ENCODE measurements at places on chromosomes 4 and X. TPM values are rescaled to one million over a fixed set of nuclear protein-coding genes. Genes with fewer than 3 reads are reported as not detected.
A peak's percentile ranks its signal among the peaks of the same experiment; 100 is the strongest.

Gene NLRP2B
- total RNA-seq: not detected

Gene NRK
- total RNA-seq: 4.1 TPM

Gene PRRG1
- 15.3 TPM for total RNA-seq

Gene PASD1
- not detected for total RNA-seq

Gene XPNPEP2
- total RNA-seq: 3.6 TPM

Gene ALB
- total RNA-seq: not detected

Gene PCYT1B
- 0.74 TPM for total RNA-seq

Gene DDX3X
- total RNA-seq: 209 TPM

Gene CT47C1
- not detected for total RNA-seq

Gene RTL5
- 4.3 TPM for total RNA-seq

Gene CITED1
- total RNA-seq: not detected

Gene TMPRSS11A
- under 0.01 TPM for total RNA-seq

Gene CT45A10
- total RNA-seq: not detected

Gene SYN1
- 0.09 TPM for total RNA-seq

Gene IL3RA
- total RNA-seq: 0.09 TPM

Gene TLR8
- total RNA-seq: not detected

- peak; percentile 71 for DNase-seq
Observed at GRCh38 chr4:159178151-159178546, 75.3 kb downstream of the RAPGEF2 start.

- peak; percentile 91 for DNase-seq
Observed at GRCh38 chr4:38284294-38285030, 324.3 kb downstream of the PTTG2 start.

GRCh38 chr4:151215295-151215694, 61.7 kb upstream of the PRSS48 start:
- no peak for DNase-seq

GRCh38 chrX:21806691-21807090, 32.7 kb upstream of the MBTPS2 start:
- no peak for DNase-seq

- peak; percentile 88 for DNase-seq
Observed at GRCh38 chr4:37648084-37648817, 37.9 kb downstream of the RELL1 start.

DNA sequence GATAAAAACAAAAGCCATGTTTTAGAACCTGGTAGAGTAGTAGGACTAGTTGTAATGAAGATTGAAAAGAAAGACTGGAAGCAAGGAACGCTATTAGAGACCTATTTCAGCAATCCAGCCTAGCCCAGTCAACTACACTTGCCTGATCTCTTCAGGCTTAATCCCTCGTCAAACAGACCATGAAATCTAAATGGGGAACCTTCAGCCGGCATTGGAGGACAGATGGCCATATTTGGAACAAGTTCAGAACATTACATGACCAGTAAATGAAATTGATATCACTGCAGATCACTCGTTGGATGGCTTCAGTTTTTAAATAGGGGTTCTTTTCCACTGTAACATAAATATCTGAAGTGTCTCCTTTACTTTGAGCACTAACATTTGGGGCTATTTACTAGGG, 84.8 kb upstream of the WDR44 start:
- DNase-seq: no peak

DNA sequence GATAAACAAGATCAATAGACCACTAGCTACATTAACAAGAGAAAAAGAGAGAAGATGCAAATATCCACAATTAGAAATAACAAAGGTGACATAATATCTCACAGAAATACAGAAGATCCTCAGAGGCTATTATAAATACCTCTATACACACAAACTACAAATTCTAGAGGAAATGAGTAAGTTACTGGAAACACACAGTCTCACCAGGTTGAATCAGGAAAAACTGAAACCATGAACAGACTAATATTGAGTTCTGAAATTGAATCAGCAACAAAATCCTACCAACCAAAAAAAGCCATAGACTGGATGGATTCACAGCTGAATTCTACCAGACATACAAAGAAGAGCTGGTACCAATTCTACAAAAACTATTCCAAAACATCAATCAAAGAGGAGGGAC, 211.8 kb upstream of the CPEB2 start:
- DNase-seq: no peak

DNA sequence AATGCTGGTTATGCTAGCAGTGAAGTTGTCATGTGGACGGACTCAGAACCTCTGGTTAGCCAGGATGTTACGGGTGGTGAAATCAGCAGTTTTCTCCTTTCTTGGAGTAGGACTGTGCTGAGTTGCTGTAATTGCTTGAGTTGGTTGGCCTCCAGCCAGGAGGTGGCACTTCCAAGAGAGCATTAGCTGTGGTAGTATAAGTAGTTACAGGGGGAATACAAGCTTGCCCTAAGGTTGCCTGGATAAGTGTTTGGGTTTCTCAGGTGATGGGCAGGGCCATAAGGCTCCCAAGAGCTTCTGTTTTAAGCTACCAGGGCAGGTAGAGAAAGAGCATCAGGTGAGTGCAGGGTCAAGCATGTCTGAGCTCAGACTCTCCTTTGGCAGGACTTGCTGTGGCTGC, 103.0 kb downstream of the ZNF518B start:
- DNase-seq: no peak

DNA sequence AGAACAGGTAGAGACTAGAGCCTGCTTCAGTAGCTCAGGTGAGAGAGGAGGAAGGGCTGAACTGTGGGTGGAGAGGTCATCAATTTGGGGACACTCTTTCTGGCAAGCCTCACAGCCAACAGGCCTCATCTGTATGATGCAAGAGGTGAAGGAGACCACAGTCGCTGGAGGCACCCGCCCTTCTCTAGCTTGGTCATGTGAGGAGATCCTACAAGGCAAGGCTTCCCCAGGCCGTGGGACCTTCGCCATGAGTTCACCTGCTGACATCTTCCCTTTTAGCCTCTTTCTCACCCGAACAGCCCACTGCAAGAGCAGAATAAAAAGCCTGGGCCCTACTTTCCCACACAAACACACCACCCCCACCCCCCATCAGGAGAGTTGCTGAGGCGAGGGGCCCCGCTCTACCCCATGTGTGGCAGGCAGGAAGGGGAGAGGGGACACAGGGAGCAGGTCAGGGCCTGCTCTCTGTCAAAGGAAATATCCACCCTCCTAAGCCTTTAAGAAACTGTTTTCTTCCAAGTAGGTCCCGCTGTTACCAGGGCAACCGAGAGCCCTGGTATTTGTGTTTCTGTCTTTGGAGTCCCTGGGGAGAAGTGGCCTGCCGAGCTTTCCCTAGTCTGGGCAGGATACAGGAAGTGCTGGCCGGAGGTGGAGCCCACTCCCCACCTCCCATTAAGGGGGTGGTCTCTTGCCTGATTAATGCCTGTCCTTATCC, 8.1 kb downstream of the RTL5 start:
- no peak for DNase-seq

- no peak for DNase-seq
Observed at GRCh38 chr4:71206763-71207162, 132.1 kb upstream of the SLC4A4 start.

DNA sequence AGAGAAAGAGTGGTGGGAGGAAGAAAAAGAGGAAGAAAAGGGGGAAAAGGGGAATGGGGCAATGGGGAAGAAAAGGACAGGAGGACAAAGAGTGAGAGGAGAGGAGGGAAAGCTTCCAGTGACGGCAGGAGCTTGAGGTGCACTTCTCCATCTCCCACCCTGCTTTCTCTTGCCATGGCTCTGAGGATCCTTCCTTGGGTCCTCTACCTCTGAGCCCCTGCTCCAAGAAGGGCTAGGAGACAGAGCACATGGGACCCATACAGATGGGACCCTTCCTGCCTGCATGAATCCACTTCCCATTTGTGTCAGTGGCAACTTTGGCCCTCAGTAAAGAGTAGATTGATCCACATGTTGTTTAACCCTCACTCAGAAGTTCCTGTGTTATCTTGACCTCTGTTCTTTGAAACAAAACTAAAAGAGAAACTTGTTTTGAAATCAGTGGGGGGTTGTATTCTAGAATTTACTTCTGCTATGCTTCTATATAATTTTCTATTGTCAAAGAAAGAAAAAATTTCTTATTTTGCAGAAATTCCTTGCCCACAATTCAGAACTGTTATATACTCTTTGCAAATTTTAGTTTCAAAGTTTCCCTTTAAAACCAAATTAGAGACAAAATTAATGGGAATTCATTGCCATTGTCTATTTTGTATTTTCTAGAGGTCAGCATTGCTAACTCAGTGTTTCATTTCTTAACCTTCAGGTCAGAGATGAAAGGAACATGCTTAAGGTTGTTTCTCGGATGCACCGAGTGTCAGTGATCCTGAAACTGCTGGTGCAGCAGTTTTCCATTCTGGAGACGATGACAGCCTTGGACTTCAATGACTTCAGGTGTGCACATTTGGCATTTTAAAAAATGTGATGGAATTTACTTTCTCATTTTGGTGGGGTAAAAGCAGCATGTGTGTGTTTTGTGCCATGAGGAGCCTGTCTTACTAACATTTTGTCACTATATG, 5.0 kb downstream of the TDO2 start:
- no peak for DNase-seq

DNA sequence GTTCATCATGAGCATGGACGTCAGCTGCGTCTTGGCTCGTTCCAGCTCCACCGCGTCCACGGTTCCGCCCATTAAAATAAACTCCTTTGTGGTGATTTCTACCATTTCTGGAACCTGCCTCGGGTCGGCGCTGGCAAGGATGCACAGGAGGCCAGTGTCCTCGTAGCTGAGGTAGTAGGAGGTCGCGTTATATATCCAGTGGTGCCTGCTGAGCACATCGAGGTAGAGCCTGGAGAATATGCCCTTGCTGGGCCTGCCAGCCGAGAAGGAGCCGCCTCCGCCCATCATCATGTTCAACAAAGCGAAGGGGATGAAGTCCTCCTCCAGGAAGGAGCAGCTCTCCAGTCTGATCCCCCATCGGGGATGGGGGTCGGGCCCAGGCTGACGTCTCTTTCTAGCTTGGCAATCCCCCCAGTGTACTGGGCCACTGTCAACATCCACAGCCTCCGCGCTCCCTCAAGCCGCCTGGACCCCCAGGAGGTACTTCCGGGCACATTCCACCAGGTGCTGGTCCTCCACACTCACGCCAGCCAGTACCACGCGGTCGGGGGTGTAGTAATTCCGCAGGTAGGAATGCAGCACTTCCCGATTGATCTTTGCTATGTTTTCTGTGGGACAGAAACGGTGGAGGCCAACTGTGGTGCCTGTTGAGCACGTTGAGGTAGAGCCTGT, 120.9 kb upstream of the GRID2 start:
- no peak for DNase-seq

GRCh38 chrX:65932173-65933084, 107.5 kb downstream of the VSIG4 start:
- no peak for DNase-seq

GRCh38 chrX:53714580-53715345, 28.2 kb upstream of the HUWE1 start:
- peak; percentile 54 for DNase-seq

GRCh38 chr4:139675651-139676050, 10.0 kb downstream of the MGST2 start:
- no peak for DNase-seq

DNA sequence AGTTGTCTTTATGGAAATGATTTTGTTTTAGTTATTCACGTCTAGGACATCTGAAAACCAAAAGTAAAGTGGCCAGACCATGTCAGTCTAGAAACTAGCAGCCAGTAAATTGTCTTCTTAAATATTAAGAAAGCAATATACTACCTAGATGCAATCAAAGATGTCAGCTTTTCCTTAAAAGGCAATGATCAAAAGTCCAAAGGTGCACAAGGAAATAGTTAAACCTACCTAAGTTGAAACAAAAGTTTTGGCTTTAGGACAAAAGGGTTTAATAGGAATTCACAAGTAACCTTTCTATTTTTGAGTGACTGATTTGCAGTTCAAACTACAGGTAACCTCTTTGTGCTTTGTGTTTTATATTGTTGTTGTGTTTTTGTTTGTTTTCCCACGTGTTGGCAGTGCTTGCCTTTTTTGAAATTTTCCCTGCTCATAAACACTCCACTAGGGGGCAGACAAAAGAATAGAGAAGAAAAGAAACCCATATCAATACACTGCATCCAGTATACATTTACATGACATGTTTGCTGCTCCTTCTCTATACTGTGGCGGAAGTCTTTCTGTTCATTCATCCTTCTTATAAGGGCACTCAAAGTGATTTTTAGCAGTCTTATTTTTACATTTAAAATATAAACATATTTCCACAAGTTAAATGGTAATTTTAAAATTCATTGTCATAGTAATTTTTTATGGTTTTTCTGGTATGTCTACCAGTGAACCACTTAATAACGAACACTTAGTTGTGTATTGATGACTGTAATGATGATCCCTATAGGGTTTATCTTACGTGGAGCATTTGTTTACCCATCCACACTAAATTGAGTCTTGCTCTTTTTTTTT, 62.7 kb downstream of the GAB1 start:
- peak; percentile 37 for DNase-seq

GRCh38 chr4:180310616-180311015, 1932.6 kb upstream of the TENM3 start:
- DNase-seq: no peak

GRCh38 chrX:116694046-116694445, 231.3 kb upstream of the CT83 start:
- no peak for DNase-seq

- no peak for DNase-seq
Observed at GRCh38 chr4:133588306-133588705, 439.2 kb downstream of the PCDH10 start.

- DNase-seq: no peak
Observed at GRCh38 chr4:23166407-23166806, 473.7 kb downstream of the GBA3 start.

DNA sequence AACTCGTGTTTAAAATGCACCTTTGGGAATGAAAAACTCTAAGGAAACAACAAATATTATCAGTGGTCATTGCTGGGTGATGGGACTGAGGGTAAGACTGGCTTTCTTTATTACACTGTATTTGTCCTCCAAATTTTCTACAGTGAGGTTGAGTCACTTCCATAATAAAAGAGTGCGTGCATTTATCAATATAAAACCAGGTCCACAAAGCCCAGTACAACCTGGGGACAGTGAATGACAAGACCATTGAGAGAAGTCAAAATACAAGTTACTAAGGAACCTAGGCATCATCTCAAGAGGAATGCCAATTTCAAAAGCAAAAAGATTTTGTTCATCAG, 76.4 kb downstream of the MAGED4 start:
- DNase-seq: no peak

GRCh38 chr4:98092833-98093439, 50.3 kb downstream of the STPG2 start:
- DNase-seq: peak; percentile 29

GRCh38 chrX:63747331-63747730, 37.7 kb downstream of the ARHGEF9 start:
- DNase-seq: peak; percentile 70

GRCh38 chr4:184807256-184807655, 18.5 kb downstream of the ACSL1 start:
- peak; percentile 22 for DNase-seq
